Thymus (tissue), 14 donors: ENCODE measurements at places on chromosomes 16 and 17.
A peak's percentile ranks its signal among the peaks of the same experiment; 100 is the strongest.

- H3K27ac ChIP-seq = no peak overlapping the region
- H3K36me3 ChIP-seq = no peaks in the 10 kb centered on the region
- peaks cover 3% of the 10 kb centered on the region for H3K4me1 ChIP-seq
- no peak for DNase-seq
These were observed 261.8 kb upstream of the PSMD7 start for GRCh38 chr16:74034862-74035261.

DNA sequence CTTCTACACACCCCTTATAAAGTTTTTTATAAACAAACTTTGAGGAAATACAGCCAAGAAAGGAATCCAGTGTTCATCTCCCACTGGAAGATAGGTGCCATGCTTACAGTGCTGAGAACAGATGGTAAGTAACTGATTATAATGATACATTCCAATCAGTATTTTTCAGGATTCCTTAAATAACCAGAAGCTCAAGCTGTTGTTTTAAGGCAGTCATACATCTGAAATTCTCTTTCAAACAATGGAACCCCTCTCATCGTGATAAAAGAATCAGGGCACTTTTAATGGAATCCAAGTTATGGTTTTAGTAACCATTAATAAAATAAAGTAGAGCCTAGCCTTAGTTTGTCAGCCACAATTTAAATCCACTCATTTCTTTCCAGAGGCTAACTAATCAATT, 56.1 kb upstream of the STAC2 start:
- no peak for DNase-seq
- no peak overlapping the region for H3K27ac ChIP-seq
- H3K27me3 ChIP-seq = no peaks in the 10 kb centered on the region
- no peaks in the 10 kb centered on the region for H3K4me1 ChIP-seq

- no peaks in the 10 kb centered on the region for H3K27me3 ChIP-seq
- H3K27ac ChIP-seq = peak overlapping the region; percentile 64
- no peak for DNase-seq
- peak overlapping the region; percentile 17 for H3K4me3 ChIP-seq
- no peaks in the 10 kb centered on the region for H3K36me3 ChIP-seq
- peaks cover 9% of the 10 kb centered on the region for H3K4me1 ChIP-seq
These were observed 484 bp upstream of the NUDT7 start for GRCh38 chr16:77721752-77722308.

- no peak overlapping the region for H3K4me3 ChIP-seq
- H3K4me1 ChIP-seq = peaks cover 6% of the 10 kb centered on the region
These were observed 6.3 kb downstream of the JPT1 start for GRCh38 chr17:75147878-75148546.

DNA sequence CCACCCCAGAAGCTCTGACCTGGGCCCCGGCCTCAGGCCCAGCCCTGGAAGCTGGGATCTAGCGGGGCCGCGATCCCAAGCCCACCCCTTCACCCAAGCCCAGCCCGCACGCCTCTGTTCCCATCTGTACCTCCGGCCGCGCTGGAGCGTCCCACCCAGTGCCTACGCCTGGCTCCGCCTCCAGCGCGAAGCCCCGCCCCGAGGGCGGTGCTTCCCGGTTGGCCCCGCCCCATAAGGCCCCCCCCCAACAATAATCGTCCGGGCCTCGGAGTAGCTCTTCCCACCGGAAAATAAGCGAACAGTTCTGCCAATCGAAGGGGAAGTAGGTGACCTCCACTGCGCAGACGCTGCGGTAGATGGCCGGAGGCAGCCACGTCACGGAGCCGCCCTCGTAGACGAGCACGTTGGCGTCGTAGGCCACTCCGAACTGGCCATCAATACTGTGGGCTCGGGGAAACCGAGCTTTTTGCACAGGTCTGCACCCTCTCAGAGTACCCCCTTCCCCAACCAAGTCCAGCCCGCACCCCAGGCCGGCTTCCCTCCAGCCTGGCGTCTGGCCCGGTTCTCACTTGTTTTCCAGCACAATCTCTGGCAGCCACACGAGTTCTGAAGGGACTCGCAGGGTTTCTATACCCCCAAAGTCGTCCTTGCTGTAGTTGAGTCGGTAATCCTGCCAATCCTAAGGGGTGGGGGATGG, 1.1 kb downstream of the CHRNE start:
- no peak overlapping the region for H3K4me3 ChIP-seq
- DNase-seq = no peak
- peaks cover 40% of the 10 kb centered on the region for H3K27me3 ChIP-seq
- H3K4me1 ChIP-seq = peaks cover 11% of the 10 kb centered on the region
